ENCODE measurements at places on chromosomes 13 and 19. TPM values are rescaled to one million over a fixed set of nuclear protein-coding genes. Genes with fewer than 3 reads are reported as not detected.

The RDH8 gene
- total RNA-seq, result not detected

The TMEM150B gene
- 1.2 TPM for total RNA-seq

The RUBCNL gene
- total RNA-seq, result 0.69 TPM

The ZNF574 gene
- 10.2 TPM for total RNA-seq

The BST2 gene
- 49.7 TPM for total RNA-seq

The GPC6 gene
- total RNA-seq, result 1.6 TPM

Measured in left ventricle myocardium superior (tissue), 1 donor.